Renal cortical epithelial cell (primary cell): ENCODE measurements at places on chromosomes 7 and 10.
A peak's percentile ranks its signal among the peaks of the same experiment; 100 is the strongest.

DNA sequence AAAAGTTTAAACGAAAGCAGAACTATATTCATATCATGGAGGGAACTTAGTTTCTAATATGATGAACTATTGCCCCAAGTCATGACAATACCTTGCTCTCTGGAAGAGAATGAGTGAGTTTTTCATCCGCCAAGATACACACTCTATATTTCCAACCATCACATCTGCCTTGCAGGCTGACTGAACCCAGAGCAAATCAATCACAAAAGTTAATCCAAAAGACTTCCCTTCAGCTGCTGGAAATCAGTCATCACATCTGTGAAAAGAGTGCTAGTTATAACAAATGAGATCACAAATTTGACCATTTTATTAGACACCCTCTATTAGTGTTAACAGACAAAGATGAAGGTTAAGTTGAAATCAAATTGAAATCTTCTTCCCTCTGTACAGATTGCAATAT, 261.7 kb upstream of the PRKCQ start:
- DNase-seq, result no peak

- no peak for DNase-seq
These were observed 163.8 kb downstream of the SORCS3 start for GRCh38 chr10:104804880-104805279.

DNA sequence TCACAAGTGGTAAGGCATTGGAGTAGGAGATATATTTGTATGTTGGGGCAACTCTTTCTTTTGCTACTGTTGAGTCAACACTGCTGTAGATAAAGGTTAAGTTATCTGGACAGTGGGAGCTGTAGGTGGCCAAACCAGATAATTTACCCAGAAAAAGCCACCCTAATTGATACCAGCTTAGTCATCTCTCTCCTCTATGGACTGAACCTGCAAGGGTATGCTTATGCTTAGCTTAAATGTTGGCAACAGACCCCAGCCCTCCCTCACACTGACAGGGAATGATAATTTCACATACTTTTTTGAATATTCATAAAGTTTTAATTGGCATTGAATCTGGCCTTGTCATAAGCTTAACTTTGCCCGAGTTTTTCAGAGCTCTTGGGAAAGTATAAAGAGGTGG, 66.3 kb downstream of the CREB5 start:
- no peak for DNase-seq

DNA sequence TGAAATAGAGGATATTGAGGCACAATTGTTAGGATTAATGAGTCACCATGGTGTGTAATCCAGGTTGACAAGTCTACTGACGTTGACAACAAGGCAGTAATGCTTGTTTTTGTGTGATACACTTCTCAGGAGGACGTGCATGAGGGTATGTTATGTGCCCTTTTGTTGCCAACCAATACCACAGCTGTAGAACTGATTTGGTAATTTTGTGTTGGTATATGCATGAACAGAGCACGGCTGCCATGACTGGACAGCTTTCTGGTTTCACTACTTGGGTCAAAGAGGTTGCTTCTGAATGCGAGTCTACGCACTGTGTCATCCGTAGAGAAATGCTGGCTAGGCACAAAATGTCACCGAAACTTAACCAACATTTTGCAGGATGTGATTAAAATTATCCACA, 32.9 kb downstream of the PHTF2 start:
- no peak for DNase-seq

DNA sequence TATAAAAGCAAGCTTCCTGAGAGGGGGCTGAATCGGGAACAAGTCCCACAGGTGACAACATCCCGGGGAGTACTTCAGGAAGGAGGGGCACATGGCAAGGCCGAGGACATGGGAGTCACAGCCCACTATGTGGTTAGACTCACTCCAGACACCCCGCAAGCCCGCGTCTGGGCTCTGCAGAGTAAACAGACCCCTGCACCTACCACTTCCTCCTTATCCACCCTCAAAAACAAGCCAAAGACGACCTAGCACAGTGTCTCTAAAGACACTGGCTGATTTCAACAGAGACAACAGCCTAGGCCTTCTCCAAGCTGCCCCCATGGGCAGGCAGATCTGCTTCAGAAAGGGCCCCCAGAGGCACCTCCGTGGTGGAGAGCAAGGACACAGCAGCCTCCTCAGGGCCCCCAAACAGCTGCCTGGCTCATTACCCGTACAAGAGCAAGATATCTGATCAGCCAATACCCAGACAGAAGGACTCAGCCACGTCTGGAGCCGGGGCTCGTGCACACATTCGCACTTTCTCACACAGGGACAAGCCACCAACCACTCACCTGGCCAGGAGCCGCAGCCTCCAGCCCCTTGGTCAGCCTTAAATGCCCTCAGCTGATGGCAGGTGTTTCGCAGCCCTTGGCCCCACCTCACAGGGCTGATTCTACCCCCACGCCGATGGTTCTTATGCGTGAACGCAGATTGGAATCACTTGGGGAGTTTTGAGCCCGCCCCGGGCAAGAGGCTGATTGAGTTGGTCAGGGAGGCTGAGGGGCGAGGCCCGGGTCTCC, 10.7 kb upstream of the KPNA7 start:
- no peak for DNase-seq

DNA sequence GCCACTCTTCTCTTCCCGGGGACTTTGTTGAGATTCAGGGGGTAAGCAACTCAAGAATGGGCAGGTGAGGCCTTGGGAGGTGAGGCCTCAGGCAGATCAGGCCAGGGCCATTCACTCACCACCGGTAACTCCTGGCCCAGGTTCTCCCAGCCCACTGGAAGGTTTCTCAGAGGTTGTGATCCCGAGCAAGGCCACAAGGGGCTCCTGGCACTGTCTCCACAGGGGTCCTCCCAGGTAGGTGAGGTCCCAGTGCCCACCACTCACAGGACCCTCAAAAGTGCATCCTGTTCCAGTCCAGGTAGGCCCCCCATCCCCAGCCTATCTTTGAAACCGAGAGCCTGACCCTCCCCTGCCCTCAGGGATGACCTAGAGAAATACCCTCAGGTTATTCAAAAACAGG, 236.1 kb downstream of the BUB3 start:
- DNase-seq, result no peak

DNA sequence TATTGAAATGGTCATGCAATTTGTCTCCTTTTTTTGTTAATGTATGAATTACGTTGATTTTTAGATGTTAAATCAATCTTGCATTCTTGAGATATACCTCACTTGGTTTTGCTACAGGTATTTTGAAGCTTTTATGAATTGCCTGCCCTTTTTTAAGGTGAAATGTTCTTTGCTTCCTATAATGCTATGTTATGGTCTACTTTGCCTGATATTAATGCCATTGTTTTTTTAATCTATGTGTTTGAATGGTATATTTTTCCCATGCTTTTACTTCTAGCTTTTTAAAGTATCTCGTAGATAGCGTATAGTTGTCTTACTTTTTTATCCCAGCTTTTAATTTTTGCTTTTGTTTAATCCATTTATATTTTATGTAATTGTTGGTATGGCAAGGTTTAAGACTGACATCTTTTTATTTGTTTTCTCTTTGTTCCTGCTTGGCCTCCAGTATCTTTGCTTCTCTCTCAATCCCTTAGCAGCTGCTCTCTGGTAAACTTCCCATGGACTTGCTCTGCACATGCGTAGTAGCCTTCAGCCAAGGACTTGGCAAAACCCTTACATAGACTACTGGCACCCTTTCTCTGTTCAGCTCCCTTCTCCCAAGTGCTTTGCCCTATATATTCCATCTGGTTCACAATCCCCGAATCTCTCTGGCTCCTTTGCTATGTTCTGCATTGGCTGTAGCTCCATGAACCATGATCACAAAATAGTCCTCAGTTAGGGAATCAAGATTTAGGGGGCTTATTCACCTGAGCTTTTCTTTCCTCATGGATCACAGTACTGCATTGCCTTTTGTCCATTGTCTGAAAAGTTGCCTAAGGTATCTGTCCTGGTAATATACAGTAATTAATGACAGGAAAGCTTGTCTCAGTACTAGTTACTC, 8.4 kb downstream of the TRIM24 start:
- no peak for DNase-seq

DNA sequence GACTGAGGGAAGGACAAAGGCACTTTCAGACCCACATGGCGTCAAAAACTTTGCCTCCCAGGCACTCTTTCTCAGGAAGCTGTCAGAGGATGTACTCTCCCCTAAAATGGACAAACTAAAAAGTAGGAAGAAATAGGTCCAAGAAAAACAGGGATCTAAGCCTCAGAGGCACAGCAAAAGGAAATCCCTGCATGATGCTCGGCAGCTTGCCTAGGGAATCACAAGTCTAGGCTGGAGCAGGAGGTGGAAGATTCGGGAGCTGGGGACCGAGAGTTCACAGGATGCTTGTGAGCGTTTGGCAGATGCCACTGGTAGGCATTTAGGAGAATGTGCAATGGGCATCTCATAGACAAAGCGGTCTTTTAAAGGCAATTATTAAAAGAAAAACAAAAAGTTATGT, 60.8 kb downstream of the ATXN7L1 start:
- DNase-seq, result no peak

DNA sequence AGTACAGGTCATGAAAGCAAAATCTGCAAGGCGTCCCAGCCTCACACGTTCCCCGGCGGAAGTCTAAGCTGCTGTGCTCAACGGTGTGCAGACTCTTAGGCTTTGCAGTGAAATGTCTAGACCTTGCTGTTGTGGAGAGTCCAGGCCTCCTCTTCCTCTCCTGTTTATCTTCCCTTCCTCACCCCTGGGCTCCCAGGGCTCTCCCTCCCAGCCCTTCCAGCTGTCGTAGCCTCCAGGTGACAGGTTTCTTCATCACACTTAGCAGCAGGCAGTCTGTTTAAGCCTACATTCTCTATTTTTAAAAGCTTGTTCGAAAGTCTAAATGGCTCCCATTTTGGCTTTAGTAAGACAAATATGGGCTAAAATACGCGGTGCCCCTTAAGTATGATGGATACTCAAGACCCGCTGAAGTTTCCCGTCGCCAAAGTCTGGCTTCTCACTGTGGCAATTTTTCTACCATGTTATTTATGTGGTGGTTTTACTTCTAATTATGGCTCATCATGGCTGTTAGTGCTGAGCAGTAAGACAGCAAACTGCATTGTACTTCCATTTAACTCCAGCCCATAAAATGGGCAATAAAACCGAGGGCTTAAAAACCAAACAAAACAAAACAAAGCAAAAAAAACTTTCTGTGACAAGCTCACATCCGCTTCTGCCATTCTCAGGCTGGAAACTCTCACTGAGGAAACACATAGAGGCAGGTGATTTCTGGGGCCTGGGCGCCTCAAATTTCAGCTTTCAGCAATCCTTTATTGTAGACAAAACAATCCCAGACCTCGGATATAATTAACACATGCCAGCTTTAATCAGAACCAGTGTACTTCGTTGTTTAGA, 243.2 kb downstream of the SNX10 start:
- DNase-seq, result peak; percentile 71
